ENCODE measurements at places on chromosomes 1 and 21. TPM values are rescaled to one million over a fixed set of nuclear protein-coding genes. Genes with fewer than 3 reads are reported as not detected.

The TNFRSF18 gene
- total RNA-seq: 0.64 TPM

The SETDB1 gene
- 35.7 TPM for total RNA-seq

The CACHD1 gene
- total RNA-seq: 1.4 TPM

The KCNN3 gene
- total RNA-seq: 0.73 TPM

The TRPM2 gene
- 3.3 TPM for total RNA-seq

The BARHL2 gene
- not detected for total RNA-seq

The HSF2BP gene
- 0.42 TPM for total RNA-seq

The PPM1J gene
- total RNA-seq: 1.1 TPM

The USH2A gene
- 0.03 TPM for total RNA-seq

The GNG4 gene
- 4.4 TPM for total RNA-seq

The SLC35F3 gene
- 0.12 TPM for total RNA-seq

The ITLN2 gene
- not detected for total RNA-seq

The HSD3B2 gene
- total RNA-seq: 3.2 TPM

The SPRR2B gene
- not detected for total RNA-seq

The SPRR2G gene
- total RNA-seq: not detected

The SELL gene
- total RNA-seq: 0.64 TPM

The OR10J1 gene
- total RNA-seq: not detected

The UMODL1 gene
- 0.28 TPM for total RNA-seq

The ATAD3A gene
- total RNA-seq: 29.6 TPM

The S100A1 gene
- 1.6 TPM for total RNA-seq

The LAMC1 gene
- 32.3 TPM for total RNA-seq

The PLA2G2D gene
- total RNA-seq: 0.31 TPM

The TNFSF4 gene
- 1.5 TPM for total RNA-seq

The CHI3L1 gene
- 3.0 TPM for total RNA-seq

The IFI44 gene
- total RNA-seq: 6.0 TPM

The NBPF10 gene
- 2.4 TPM for total RNA-seq

The FCGR2B gene
- total RNA-seq: 5.1 TPM
